H4 (cell line): ENCODE measurements at places on chromosomes 12 and 14. TPM values are rescaled to one million over a fixed set of nuclear protein-coding genes. Genes with fewer than 3 reads are reported as not detected.

DNA sequence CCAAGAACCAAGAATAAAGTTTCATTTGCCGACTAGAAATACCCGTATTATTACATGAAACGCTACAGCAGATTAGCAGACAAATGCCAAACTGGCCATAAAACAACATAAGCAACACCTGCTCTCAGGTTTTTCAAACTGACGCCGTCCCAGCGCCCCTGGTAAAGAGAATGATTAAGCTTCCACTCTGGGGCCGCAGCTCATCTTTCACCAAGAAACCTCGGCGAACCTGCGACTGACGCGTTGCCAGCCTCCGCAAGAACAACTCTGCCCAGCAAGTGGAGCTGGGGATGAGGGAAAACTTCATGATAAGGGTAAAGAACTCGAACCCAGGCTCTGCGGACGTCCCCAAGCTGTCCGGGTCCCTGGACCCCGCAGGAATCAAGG, 530 bp downstream of the ARL1 start:
- no peak for DNase-seq

DTD2 gene
- total RNA-seq: 41.0 and 43.1 TPM in 2 replicates

GRCh38 chr12:57852200-57852599, 5.7 kb upstream of the CTDSP2 start:
- no peak for DNase-seq

DNA sequence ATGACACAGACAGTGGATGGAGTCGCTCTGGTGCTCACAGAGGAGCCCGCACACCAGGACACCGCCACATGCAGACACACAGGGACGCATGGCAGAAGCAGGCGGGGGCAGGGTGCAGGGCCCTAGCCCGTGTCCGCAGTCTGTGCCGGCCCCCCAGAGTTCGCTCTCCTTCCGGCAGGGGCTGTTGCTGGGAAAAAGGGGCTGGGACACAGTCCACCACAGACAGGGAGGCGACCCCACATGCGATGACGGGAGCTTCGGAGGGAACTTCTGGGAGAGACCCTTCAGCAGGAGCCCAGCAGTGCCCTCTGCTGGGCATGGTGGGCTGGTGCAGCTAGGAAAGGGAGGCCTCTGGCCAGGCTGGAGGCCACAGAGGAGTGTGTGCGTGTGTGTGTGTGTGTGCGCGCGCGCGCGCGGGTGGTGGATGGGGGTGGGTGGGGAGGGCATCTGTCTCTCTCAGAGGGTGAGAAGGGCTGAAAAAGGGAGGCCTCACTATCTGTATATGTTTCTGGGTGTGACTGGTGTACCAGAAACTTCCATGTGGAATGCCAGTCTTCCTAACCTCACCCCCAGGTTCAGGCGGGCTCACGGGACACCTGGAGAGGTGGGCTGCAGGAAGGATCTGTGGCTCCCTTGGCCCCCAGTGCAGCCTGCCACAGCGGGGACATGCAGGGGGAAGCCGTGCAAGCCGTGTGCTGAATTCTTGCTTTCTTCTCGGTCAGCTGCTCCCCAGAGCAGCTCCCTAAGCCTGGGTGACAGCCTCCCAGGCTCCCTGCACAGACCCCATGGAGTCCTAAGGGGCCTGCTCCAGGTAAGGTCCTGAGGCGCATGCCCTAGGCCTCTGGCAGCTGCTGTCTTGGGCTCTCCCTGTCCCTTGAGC, 60.7 kb downstream of the PLEKHG3 start:
- peak; percentile 55 for DNase-seq

SYCP3 gene
- not detected in 2 replicates for total RNA-seq

- no peak for DNase-seq
These were observed 388.1 kb downstream of the CCDC91 start for GRCh38 chr12:28578361-28578760.

DNA sequence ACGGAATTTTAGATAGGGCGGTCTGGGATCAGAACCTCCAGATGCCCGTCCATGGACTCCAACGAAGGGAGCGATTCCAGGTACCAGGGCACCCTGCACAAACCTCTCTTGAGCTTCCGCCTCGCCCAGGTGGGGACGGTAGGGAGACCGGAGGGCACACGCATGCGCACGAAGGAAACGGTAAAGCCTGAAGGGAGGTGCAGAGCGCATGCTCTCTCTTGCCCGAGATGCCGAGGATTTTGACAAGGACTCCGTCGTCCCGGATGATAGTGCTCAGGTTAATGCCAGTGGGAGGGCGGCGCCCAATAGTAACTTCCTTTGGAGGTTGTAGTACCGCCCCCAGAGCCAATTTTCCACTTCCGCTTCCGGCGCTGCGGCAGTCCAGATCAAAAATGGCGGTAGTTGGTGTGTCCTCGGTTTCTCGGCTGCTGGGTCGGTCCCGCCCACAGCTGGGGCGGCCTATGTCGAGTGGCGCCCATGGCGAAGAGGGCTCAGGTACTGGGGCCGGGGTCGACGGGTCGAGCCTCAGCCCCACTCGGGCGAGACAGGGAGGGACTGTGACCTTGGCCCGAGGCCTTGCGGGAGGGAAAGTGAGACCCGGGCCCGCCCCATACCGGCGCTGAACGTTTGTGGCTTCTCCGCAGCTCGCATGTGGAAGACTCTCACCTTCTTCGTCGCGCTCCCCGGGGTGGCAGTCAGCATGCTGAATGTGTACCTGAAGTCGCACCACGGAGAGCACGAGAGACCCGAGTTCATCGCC, at the start of gene COX6A1:
Gene COX6A1 (plus strand): TSS at position 379 of the 760 bp plus-strand sequence. CDS start 14 bp downstream, at position 393.
- DNase-seq: peak; percentile 98

GRCh38 chr12:101021442-101021841, 188.6 kb downstream of the SLC5A8 start:
- no peak for DNase-seq

GRCh38 chr14:65910108-65910786, 497.7 kb downstream of the FUT8 start:
- DNase-seq: peak; percentile 30

CFAP54 gene
- 0.64 and 1.8 TPM in 2 replicates for total RNA-seq

DNA sequence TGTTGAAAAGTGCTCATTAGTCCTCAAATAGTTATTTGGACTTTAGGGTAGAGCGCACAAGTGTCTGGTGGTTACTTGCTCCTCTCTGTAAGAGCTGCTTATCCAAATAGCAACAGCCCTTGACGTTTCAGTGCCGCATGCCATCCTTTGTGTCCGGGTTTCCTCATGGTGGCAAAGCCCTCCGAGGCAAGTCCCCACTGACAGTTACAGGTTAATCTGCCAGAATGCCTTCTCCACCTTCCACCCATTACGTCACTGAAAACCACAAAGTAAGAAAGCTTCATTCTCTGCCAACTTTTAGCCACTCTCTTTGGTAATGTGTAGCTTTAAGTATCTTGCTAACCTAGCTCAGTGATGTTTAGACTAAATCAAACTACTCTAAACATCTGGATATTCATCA, 78.6 kb downstream of the POLR3B start:
- peak; percentile 67 for DNase-seq

DNA sequence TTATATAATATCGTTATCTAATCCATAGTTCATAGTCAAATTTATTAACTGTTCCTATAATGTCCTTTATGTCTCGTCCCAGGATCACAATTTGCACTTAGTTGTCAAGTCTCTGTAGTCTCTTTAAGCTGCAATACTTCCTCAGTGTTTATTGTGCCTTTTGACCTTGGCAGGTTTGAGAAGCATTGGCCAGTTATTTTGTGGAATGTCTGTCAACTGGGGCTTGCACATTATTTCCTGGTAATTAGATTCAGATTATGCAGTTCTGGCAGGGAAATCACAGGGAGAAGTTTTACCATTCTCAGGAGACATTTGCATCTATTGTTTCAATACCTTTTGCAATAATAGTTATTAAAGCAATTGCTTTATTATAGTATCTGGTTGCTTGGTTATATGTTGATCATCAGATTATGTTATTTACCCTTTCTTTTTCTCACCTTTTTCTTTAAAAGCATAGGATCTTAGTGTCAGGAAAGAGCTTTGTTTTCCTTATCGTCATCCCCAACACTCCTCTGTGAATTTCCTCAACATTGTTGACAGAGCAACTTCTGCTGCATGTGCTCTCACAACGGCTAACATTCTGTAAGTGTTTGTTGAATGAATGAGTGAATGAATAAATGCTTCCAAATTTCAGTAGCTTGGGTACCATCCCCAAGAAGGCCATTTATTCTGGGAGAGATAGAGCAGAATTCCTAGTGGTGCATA, 3.7 kb upstream of the ART4 start:
- no peak for DNase-seq

DNA sequence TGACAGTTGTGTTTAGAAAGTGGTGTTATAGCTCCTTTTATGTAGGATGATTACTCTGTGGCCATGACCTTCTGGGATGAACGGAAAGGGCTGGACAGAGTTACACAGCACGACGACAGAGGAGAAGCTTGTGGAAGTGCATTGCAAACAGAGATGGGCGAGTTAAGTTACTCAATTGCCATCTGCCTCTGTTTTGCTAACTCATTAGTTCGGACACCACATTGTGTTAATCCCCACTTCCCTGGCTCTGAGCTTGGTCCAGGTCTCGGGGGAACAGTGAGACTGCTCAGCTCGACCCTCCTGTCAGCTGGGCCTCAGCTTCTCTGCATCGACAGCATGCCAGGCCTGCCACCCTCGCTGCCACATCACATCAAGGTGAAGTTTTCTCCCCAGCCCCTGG, 408.0 kb downstream of the ZFP36L1 start:
- DNase-seq: no peak

PLEKHG7 gene
- total RNA-seq: not detected in 2 replicates

TRAFD1 gene
- 23.3 and 34.7 TPM in 2 replicates for total RNA-seq

GPR84 gene
- not detected in 2 replicates for total RNA-seq

ANKRD52 gene
- 13.4 and 15.4 TPM in 2 replicates for total RNA-seq

DNA sequence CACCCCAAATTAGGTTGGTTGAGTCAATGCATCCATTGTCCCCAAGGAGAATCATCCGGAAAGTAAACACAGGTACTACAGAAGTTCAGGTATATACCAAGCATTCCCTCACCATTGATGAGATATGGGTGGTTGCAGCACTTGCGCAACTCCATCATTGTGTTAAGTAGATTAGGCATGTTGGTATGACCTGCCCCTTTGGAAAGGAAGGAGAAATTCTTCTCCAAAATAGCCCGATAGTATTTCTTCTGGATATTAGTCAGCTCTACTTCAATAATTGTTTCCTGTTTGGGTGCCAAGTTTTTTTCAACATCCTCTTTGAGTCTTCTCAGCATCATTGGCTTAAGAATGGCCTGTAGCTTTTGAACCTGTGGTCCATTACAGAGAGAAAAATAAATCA, 21.3 kb upstream of the SUPT16H start:
- DNase-seq: no peak
